ENCODE measurements at places on chromosomes 13 and 19. TPM values are rescaled to one million over a fixed set of nuclear protein-coding genes. Genes with fewer than 3 reads are reported as not detected.

The SERTAD1 gene
- 9.2 TPM for total RNA-seq

The GARIN5A gene
- total RNA-seq, result 1.9 TPM

The SIGLECL1 gene
- total RNA-seq, result not detected

The LMTK3 gene
- total RNA-seq, result 21.6 TPM

The ZFP82 gene
- 6.0 TPM for total RNA-seq

The PALM gene
- total RNA-seq, result 64.1 TPM

The NBEA gene
- 20.8 TPM for total RNA-seq

DNA sequence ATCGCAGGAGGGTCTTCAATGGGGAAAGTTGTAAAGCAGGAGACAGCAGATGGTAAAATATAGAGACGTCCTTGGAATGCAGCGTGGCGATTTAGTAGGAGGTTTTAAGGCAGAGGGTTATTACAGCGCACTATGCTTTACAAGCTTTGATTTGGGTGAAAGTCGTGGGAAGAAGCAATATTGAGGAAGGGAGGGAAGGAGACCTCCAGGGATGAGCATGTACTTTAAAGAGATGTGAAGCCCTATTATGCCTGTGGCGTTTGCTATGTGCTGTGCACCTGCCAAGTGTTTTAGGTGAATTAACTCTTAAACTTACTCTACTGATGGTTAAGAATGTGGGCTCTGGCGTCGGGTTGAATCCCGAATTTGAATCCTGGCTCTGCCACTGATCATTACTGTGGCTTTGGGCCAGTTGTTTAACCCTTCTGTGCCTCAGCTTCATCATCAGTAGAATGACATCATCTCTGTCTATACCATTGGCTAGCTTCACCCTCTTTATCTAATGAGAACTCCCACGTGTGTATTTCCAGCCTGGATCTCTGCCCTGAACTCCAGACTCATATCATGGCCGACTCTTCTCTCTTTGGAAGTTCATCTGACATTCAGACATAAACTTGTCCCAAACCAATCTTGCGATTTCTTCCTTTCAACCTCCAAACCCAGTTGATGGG lies 583 bp downstream of the CCDC61 start:
- peaks cover 3% of the 10 kb centered on the region for H3K36me3 ChIP-seq
- peaks cover 27% of the 10 kb centered on the region for H3K4me1 ChIP-seq
- H3K4me3 ChIP-seq, result no peak overlapping the region
- H3K27ac ChIP-seq, result no peak overlapping the region

DNA sequence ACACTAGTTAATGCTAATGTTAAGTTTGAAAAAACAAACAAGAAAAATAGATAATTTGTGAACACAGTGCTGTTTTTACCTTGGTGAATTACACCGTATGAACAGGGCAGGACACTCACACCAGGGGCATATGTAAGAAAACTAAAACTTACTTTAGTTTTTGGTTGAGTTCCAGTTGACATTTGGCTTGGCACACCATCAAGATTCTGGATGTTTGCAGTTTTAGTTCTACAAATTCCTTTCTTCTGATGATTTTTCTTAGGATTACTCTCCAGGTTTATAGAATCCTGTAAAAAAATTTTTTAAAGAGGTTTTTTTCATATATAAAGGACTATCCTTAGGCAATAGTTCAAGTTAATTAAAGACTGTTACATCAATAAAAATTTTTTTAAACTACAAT lies 238.5 kb upstream of the STARD13 start:
- no peaks in the 10 kb centered on the region for H3K36me3 ChIP-seq
- H3K27ac ChIP-seq, result no peak overlapping the region
- no peaks in the 10 kb centered on the region for H3K27me3 ChIP-seq
- no peaks in the 10 kb centered on the region for H3K4me1 ChIP-seq
- no peak for DNase-seq

- no peaks in the 10 kb centered on the region for H3K27me3 ChIP-seq
- peaks cover 5% of the 10 kb centered on the region for H3K4me1 ChIP-seq
- H3K4me3 ChIP-seq, result no peak overlapping the region
- no peak for DNase-seq
- no peak overlapping the region for H3K27ac ChIP-seq
Measured at GRCh38 chr13:37326334-37326733, 220.9 kb upstream of the CSNK1A1L start.

DNA sequence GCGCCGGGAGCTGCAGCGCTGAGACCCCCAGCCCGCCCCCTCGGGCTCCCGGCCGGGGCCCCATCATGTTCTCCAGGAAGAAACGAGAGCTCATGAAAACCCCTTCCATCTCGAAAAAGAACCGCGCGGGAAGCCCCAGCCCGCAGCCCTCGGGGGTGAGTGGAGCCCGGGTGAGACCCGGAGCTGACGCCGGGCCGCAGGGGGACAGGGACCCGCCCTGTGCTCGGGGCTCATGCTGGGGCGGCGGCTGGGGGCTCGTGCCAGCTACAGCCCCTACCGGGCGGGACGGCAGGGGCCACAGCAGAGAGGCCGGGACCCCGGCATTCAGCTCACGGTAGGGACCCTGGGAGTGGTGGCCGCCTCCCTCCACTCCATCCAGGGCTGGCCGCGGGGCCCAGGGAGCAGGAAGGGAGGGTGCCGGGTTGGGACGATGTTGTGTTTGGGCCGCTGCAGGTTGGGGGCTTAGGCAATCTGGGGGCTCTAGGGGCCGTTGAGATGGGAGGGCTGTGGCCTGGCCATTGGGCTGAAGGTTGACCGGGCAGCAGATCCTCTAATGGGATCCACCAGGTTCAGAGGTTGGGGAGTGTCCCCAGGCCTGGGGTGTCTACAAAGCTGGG lies 482 bp downstream of the ARHGAP45 start:
- H3K27me3 ChIP-seq, result peaks cover 53% of the 10 kb centered on the region
- DNase-seq, result no peak

DNA sequence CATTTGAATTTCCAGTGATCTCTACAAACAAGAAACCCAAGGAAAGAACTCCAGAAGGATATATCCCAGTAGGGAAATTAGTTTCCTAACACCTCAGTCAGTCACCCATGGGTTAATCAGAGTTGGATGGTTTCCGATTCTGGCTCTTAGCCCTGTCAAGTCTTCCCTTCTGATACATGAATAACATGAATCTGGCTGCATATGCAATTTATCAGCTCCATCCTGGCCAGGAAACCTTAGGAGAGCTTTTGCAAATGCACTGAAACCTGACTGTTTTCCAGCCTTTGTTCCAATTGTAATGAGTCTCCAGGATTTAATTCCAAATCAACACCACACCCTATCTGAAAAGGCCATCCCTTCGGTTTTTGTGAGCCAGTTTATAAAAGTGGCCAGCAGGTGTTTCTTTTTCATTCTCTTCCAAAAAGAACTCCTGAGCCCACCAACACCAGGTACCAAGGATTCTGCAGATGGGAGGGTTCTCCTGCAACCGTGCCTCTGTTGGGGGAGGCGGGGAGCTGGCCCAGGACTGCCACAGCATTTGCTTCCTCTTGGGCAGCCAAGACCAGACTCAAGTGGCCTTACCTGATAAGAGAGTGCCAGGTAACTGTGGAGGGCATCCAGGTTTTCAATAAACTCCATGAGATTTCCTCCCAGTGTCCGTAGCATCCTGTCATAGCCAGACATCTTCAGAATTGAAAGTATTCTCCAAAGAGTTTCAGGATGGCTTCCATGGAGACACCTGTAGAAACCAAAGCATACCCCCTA lies 77.5 kb downstream of the C13orf42 start:
- H3K27me3 ChIP-seq, result peaks cover 3% of the 10 kb centered on the region
- no peak for DNase-seq
- no peak overlapping the region for H3K27ac ChIP-seq
- no peaks in the 10 kb centered on the region for H3K36me3 ChIP-seq
- no peak overlapping the region for H3K4me3 ChIP-seq
- H3K4me1 ChIP-seq, result no peaks in the 10 kb centered on the region

- DNase-seq, result no peak
- H3K4me1 ChIP-seq, result no peaks in the 10 kb centered on the region
- H3K27ac ChIP-seq, result no peak overlapping the region
- H3K4me3 ChIP-seq, result no peak overlapping the region
- H3K27me3 ChIP-seq, result peaks cover 8% of the 10 kb centered on the region
Measured at GRCh38 chr19:49217382-49217781, 59.8 kb downstream of the TRPM4 start.

- no peak overlapping the region for H3K27ac ChIP-seq
- no peaks in the 10 kb centered on the region for H3K36me3 ChIP-seq
- no peak for DNase-seq
- peaks cover 12% of the 10 kb centered on the region for H3K27me3 ChIP-seq
- peaks cover 5% of the 10 kb centered on the region for H3K4me1 ChIP-seq
Measured at GRCh38 chr19:8618751-8619150, 8.2 kb upstream of the ADAMTS10 start.

DNA sequence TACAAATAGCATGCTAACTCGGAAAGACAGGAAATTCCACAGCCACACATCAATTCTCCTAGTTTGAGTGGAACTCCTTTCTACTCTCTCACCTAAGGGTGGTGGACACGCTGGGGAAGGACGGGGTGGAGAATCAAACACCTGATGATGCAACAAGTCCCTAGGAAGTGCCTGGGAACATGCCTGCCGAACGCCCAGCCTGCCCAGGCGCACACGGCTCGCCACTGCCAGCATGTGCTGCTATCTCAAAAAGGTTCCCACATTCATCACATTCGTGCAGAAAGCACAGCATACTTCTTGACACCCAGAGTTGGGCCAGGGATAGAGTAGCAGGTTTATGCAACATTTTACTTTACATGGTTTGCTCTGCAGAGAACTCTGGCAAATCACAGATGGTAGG lies 164.6 kb downstream of the ABCC4 start:
- no peak overlapping the region for H3K4me3 ChIP-seq
- DNase-seq, result no peak
- peaks cover 22% of the 10 kb centered on the region for H3K4me1 ChIP-seq

- no peak for DNase-seq
- no peaks in the 10 kb centered on the region for H3K36me3 ChIP-seq
- peaks cover 8% of the 10 kb centered on the region for H3K4me1 ChIP-seq
- no peak overlapping the region for H3K27ac ChIP-seq
- no peak overlapping the region for H3K4me3 ChIP-seq
Measured at GRCh38 chr13:42394361-42394708, 122.4 kb downstream of the AKAP11 start.

- peaks cover 3% of the 10 kb centered on the region for H3K36me3 ChIP-seq
- H3K4me3 ChIP-seq, result peak overlapping the region; percentile 61
- no peaks in the 10 kb centered on the region for H3K27me3 ChIP-seq
Measured at GRCh38 chr19:17125728-17126677, 50.4 kb downstream of the MYO9B start.

- no peak for DNase-seq
- H3K36me3 ChIP-seq, result no peaks in the 10 kb centered on the region
- H3K4me1 ChIP-seq, result no peaks in the 10 kb centered on the region
- no peak overlapping the region for H3K27ac ChIP-seq
- H3K27me3 ChIP-seq, result peaks cover 29% of the 10 kb centered on the region
- no peak overlapping the region for H3K4me3 ChIP-seq
Measured at GRCh38 chr19:42095814-42096230, 19.9 kb downstream of the ZNF574 start.

DNA sequence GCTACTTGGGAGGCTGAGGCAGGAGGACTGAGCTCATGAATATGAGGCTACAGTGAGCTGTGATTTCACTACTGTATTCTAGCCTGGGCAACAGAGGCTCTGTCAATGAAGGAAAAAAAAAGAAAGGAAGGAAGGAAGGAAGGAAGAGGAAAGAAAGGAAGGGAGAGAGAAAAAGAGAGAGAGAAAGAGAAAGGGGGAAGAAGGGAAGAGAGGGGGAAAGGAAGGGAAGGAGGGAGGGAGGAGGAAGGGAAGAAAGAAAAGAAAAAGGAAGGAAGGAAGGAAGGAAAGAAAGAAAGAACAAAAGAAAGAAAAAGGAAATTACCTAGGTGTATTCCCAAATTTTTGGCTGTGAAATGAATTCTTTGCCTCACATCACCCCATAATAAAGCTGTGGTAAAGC lies 7.2 kb upstream of the RFX2 start:
- DNase-seq, result no peak
- H3K4me1 ChIP-seq, result no peaks in the 10 kb centered on the region
- H3K4me3 ChIP-seq, result no peak overlapping the region
- no peaks in the 10 kb centered on the region for H3K36me3 ChIP-seq
- H3K27me3 ChIP-seq, result peaks cover 23% of the 10 kb centered on the region
